ENCODE measurements at places on chromosomes 3 and 15. TPM values are rescaled to one million over a fixed set of nuclear protein-coding genes. Genes with fewer than 3 reads are reported as not detected.

The GOLGB1 gene
- 101 TPM for total RNA-seq

The AADACL2 gene
- total RNA-seq: not detected

The PLA2G4D gene
- 0.16 TPM for total RNA-seq

The MCF2L2 gene
- total RNA-seq: 0.20 TPM

The KLHL6 gene
- 0.60 TPM for total RNA-seq

The FHIT gene
- total RNA-seq: 8.9 TPM

The NMNAT3 gene
- 7.9 TPM for total RNA-seq

The PLIN1 gene
- 48.3 TPM for total RNA-seq

The GOLGA8J gene
- not detected for total RNA-seq

The SETMAR gene
- total RNA-seq: 12.0 TPM

The GASK1A gene
- 2.6 TPM for total RNA-seq

DNA sequence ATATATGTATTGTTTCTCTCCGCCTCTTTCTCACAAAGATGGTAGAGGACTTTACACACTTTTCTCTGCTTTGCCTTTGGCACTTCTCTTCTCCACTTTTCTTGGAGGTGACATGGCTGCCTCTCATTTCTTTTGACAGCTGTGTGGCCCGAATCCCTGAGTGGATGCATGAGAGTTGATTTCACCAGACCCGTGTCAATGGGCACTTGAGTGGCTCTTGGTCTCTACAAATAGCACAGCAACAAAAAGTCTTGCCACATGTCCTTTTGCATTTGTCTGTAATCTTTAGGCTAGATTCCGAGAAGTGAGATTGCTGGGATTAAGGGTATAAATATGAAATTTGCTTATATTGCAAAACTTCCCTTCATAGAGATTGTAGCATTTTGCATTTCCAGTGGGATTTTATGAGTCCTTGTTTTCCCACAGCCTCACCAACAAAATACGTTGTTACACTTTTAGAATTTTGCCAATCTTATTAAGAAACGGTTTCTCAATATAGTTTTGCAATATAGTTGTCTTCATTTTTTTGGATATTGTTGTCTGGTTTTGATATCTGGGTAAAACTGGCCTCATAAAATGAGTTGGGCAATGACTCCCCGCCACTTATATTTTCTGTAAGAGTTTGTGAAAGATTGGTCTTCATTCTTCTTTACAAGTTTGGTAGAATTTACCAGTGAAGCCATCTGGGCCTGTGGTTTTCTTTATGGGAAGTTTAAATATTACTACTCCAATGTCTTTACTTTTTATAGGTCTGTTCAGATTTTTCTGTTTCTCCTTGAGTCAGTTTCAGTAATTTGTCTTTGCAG, 5.2 kb upstream of the TRPM1 start:
- DNase-seq: no peak

DNA sequence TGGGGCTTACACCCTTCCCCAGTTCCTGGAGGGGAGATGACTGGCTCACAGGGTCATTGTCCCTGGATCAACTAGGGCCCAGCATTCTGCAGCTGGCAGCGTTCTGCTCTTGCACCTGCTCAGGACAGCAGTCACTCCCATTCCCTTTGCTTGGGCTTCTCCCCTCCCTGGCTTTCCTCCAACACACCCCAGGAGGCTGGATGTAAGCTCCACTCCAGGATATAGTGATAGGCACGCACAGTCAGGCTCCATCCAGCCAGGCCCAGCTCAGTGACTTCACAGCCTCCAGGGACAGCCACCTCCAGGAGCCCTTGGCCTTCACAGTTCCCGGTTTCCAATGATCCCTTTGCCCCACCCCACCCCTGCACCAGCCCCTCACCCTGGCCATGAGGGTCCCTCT, 1.9 kb downstream of the SPTBN5 start:
- no peak for DNase-seq

DNA sequence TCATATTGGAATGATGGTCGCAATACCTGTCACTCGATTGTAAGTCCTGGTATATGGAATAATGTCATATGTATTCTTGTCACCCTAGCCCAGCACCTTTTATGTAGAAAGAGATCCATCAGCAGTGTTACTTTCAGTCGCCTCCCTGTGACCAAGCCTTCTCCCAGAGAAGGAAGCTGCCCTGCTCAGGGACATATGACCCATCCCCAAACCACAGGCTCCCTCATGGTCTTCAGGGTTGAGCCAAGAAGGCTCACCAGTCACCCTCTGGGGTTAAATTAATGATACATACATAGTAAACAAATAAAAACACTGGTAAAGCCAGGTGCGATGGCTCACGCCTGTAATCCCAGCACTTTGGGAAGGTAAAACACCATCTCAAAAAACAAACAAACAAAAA, 4.6 kb upstream of the MFGE8 start:
- DNase-seq: no peak

GRCh38 chr3:178062126-178062525, 474.1 kb upstream of the KCNMB2 start:
- no peak for DNase-seq

DNA sequence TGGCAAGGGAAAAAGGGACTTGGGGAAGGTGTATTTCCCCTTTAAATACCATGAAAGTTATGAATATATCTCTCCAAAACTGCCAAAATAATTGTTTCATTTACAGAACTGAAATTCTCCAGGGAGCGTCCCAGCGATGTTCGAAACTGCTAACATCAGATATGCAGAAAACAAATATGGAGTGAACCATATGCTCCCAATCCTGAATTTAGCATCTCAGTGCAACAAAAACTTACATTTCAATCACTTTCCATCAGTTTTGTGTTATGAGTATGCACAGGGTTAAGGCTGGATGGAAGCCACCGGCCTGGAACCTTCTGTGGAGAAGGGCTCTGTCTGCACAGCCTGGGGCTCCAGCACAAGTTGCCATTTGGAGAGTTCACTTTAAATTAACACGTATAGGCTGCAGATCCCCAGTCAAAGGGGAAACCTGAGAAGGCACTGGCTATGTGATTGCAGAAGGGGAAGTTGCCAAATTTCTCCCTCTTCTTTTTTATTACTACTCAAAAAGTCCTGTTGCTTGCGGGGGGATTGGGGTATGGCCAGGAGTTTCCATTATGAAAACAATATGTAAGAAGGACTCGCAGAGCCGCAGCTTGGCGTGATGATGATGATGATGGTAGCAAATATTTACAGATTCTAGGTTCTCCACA, 56.9 kb upstream of the FOXP1 start:
- DNase-seq: no peak

GRCh38 chr3:4447295-4447999, 19.6 kb downstream of the SUMF1 start:
- DNase-seq: no peak

DNA sequence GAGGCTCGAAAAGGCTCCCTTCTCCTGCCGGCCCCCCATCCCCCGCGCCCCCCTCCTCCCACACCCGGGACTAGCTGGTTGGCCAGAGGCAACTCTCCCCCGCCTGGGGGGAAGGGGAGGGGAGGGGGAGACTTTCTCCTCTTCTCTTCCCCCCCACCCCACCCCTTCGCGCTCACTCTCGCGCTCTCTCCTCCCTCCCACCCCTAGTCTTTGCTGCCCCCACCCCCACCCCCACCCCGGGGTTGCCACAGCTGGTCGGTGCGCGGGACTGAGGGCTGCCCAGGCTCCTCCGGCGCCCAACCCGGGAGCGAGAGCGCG, 710 bp downstream of the MECOM start:
- DNase-seq: no peak

GRCh38 chr15:51193526-51193925, 98.8 kb upstream of the TNFAIP8L3 start:
- DNase-seq: no peak

- no peak for DNase-seq
These were observed 182.7 kb upstream of the GADL1 start for GRCh38 chr3:31077021-31077601.

DNA sequence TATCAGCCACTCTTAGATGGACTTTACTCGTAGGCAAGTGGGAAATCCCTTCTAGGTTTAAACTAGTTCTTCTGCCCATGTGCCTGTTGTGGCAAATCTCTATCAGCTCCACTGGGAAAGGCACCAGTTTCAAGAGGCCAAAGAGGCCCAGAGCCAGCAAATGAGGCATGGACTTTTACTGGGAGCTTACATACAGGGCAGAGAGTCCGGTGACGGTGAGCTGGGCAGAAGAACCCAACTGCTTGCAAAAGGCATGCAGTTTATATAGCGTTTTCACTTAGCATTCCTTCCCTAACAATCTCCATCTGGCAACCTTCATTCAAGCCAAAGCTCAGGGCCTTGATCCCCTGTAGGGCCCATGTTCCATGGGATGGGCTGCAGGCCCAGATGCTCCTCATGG, 93.0 kb upstream of the C3orf80 start:
- DNase-seq: no peak

DNA sequence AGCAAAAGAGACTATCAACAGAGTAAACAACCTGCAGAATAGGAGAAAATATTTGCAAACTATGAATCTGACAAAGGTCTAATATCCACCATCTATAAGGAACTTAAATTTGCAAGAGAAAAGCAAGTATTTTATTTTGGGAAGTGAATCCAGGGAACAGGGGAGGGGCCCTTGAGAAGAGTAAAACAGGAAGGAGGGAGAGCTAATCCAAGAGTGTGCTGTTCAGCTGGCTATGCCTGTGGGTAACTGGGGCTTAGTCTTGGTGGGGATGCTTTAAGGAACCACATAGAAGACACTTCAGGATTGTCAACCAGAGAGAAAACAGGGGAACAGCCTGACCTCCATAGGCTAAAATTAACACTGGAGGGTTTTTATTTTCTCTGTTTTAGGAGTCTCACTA, 3.9 kb upstream of the HHLA2 start:
- DNase-seq: no peak
